H1 (cell line): ENCODE measurements at places on chromosomes 2 and 18. TPM values are rescaled to one million over a fixed set of nuclear protein-coding genes. Genes with fewer than 3 reads are reported as not detected.

The AGPS gene
- 57.8 and 60.0 TPM in 2 replicates for total RNA-seq

The ABCA12 gene
- not detected in 2 replicates for total RNA-seq

The TEKT4 gene
- total RNA-seq: not detected in 2 replicates

The MSH6 gene
- total RNA-seq: 289 and 301 TPM in 2 replicates

The MYO1B gene
- total RNA-seq: 55.5 and 61.2 TPM in 2 replicates

The TEX44 gene
- total RNA-seq: not detected in 2 replicates

The PRKAG3 gene
- total RNA-seq: not detected in 2 replicates

The LRRC30 gene
- not detected in 2 replicates for total RNA-seq

DNA sequence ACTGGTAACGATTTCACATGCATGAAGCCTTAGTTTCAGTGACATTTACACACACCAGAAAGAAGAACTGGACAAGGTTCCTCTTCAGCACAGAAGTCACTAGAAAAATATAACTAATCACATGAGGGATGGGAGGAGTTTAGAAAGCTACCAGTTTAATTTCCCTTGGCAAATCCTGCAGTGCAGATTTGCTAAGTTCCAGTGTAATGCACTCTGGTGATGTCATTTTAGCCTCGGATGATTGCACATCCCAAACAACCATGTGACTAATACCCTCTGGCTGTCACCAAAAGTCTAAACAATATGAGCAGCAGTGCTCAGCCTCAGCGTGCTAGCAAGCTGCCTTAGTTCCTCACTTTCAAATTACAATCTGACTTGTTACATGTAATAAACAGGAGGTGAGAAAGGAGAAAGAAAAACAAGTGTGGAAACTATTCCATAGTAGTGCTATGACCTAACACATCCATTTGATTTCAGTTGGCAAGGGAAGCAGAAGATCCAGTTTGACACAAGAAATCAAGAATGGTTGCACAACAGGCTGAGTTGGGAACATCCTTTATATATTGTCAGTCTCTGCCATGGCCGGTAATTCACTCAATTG, 35.3 kb upstream of the PPP1CB start:
- H3K27me3 ChIP-seq: no peaks in the 10 kb centered on the region
- no peak overlapping the region for H3K4me3 ChIP-seq
- H3K4me1 ChIP-seq: no peaks in the 10 kb centered on the region
- no peak overlapping the region for H3K27ac ChIP-seq

- no peaks in the 10 kb centered on the region for H3K27me3 ChIP-seq
- no peaks in the 10 kb centered on the region for H3K36me3 ChIP-seq
- H3K4me3 ChIP-seq: no peak overlapping the region
Observed at GRCh38 chr18:23451011-23451410, 2.1 kb upstream of the RIOK3 start.

DNA sequence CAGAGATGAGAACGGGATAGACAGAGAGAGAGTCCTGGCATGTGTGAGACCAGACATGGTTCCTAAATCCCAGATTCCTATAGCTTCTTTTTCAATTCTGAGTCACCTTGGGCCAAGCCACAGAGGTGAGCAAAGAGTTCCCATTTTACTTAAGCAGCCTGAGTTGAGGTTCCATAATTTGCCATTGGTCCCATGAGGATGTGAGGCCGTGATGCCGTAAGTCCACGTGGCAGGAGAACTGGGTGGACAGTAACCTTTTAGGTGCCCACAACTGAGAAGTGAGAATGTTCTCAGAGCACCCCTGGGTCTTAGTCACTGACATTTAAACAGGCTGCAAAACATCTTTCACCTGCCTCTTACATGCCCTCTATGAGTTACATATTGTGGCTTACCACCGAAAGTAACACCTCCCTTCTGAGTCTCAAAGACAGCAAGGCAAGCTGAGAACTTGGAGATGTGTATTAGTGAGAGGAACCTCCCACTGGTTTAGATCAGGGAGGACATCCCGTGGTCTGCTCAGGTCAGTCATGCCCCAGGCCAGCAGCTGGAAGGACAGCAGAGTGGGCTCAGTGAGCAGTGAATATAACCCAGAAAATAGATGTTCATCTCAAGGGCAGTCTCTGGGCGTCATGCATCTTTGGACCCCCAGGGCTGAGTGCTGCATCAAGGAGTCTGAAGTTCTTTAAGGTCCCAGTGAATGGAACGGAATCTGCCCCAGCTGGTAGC, 127.9 kb upstream of the LGALSL start:
- H3K4me3 ChIP-seq: no peak overlapping the region
- H3K27me3 ChIP-seq: no peaks in the 10 kb centered on the region
- peaks cover 7% of the 10 kb centered on the region for H3K4me1 ChIP-seq
- peak; percentile 34 for DNase-seq
- H3K27ac ChIP-seq: no peak overlapping the region

DNA sequence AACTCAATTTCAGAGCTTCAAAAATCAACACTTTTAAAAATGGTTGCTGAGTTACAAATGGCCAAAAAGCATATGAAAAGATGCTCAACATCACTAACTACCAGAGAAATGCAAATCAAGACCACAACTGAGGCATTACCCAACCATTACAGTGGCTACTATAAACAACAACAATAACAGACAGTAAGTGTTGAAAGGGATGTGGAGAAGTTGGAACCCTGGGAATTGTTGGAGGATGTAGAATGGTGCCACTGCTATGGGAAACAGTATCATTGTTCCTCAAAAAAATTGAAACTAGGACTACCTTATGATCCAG, 173.3 kb upstream of the SPRED2 start:
- H3K27me3 ChIP-seq: no peaks in the 10 kb centered on the region
- H3K27ac ChIP-seq: no peak overlapping the region
- H3K36me3 ChIP-seq: no peaks in the 10 kb centered on the region

DNA sequence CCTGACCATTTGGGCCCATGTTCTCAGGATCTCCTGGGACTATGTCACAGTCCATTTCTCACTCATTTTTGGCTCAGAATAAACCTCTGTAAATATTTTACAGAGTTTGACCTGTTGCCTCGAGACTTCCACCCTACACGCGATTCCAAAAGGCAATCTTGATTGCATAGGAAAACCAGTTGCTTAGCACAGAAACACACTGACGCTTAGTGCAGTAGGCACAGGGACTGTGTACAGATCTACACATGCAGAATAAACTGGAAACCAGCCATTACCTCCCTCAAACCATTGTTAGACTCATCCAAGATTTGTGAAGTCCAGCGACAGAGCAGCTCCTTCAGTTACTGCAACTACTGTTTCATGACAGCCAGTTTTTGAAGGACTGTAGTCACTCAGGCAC, 73.0 kb downstream of the NCKAP5 start:
- no peaks in the 10 kb centered on the region for H3K36me3 ChIP-seq
- DNase-seq: no peak
- H3K4me3 ChIP-seq: no peak overlapping the region
- H3K27ac ChIP-seq: no peak overlapping the region
- no peaks in the 10 kb centered on the region for H3K27me3 ChIP-seq

DNA sequence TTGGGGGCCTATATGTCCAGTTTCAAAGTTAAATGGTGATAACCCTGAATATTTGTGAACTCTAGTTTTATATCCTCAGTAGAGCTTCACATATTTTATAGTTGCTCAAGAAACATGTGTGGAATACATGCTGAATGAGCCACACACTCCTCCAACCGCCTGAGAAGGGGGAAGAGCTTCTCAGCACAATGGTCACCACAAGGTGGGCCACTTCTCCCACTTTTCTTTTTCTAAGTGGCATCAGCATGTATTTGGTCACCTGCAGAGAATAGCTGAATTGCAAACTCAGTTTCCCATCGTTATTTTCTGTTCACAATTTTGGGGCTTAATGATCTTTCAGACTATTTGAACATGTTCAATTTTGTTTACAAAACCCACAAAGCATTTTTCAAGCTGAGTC, 340.5 kb downstream of the PARD3B start:
- peaks cover 7% of the 10 kb centered on the region; the same call in 1 of the 2 replicates for H3K4me1 ChIP-seq
- H3K4me3 ChIP-seq: no peak overlapping the region
- no peaks in the 10 kb centered on the region for H3K27me3 ChIP-seq
- H3K36me3 ChIP-seq: no peaks in the 10 kb centered on the region
- no peak for DNase-seq

DNA sequence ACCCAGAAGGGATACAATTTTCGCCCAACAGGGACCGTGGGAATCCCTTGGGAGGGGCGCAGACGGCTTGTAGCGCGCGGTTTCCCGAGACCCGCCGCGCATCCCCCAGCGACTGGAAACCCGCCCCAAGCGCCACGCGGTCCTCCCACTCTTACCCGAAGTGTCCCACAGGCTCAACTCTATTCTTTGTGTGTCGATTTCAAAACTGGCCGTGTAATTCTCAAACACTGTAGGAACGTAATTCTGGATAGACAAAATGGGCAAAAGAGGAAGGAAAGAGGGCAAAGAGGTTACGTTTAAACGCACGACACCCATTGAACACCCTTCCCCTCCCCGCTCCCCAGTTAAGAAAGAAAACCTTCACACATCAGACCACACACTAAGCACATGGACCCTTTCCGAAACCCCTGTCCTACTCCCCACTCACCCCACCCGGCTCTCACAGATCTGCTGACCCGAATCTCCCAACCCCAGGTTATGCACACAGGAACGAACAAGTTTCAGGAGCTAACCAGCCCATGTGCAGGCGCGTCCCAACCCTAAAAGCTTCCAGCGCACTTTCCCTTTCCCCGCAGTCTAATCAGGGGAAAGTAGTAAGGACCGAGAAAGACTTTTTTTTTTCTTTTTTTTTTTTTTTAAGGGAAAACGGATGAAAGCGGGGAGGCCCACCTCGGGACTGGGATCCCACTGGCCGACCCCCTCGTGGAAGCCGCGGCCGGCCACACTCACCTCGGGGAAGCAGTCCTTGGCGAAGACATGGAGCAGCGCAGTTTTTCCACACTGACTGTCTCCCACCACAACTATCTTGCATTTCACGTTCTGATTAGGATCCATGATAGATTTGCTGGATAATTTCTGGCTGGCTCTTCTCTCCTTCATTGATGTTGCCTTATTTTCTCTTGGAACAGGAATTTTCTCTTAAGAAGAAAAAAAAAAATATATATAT, 655 bp downstream of the RND3 start:
- H3K36me3 ChIP-seq: no peaks in the 10 kb centered on the region; the same call in 1 of the 2 replicates
- H3K27me3 ChIP-seq: no peaks in the 10 kb centered on the region
- H3K27ac ChIP-seq: no peak overlapping the region
- DNase-seq: no peak
- peak overlapping the region; percentile 69 for H3K4me3 ChIP-seq
- peaks cover 10% of the 10 kb centered on the region for H3K4me1 ChIP-seq

- no peak for DNase-seq
- no peaks in the 10 kb centered on the region for H3K27me3 ChIP-seq
- H3K27ac ChIP-seq: no peak overlapping the region
Observed at GRCh38 chr2:26359886-26360473, 13.4 kb upstream of the ADGRF3 start.

- no peaks in the 10 kb centered on the region for H3K27me3 ChIP-seq
- DNase-seq: no peak
- no peak overlapping the region for H3K4me3 ChIP-seq
- H3K36me3 ChIP-seq: no peaks in the 10 kb centered on the region
Observed at GRCh38 chr2:177577075-177577474, 184.5 kb downstream of the AGPS start.

DNA sequence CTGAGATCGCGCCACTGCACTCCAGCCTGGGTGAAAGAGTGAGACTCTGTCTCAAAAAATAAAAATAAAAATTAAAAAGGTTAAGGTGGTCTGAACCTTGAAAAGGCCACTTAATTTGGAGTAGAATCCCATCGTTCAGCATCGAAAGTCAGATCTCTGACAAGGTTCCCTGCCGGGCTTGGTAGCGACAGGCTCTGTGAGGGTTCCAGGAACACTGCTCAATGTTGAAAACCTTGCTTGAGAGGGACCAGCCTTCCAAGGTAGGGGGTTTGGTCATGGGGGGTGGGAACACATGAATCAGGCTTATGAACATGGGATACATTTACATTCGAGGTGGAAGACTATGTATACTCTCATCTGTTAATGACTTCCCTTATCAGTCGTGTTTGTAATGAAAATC, 232.2 kb downstream of the FHOD3 start:
- no peak for DNase-seq
- no peak overlapping the region for H3K27ac ChIP-seq
- no peaks in the 10 kb centered on the region; the same call in 1 of the 2 replicates for H3K4me1 ChIP-seq
- H3K27me3 ChIP-seq: no peaks in the 10 kb centered on the region
- H3K4me3 ChIP-seq: no peak overlapping the region

DNA sequence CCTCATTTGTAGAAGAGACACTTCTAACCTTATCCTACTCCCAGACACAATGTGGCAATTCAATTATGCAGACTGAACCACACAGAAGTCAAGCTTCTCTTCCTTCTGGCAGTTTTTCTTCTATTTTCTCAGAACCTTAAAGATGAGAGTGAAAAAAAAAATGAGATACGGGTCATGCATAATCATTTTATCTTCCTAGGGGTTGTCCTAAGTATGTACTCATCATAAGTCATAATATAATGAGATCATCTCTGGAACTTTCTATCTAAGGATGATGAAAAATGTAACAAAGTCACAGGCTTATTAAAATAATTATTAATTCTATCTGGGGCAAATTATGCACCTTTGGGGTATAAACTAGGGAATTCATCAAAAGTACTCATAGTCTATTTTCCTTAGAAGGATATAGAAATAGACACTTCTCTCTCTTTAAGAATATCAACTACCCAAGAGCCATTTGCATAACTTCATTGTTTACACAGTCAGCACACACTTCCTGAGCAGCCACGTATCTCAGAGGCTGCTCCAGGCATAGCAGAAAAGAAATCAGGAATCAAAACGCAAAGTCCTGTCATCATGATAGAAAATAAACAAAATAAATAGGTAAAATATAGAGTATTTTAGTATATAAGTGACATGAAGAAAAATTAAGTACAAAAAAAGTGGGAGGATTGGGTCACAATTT, 345.9 kb upstream of the SPHKAP start:
- no peak for DNase-seq
- no peaks in the 10 kb centered on the region for H3K36me3 ChIP-seq
- H3K4me3 ChIP-seq: no peak overlapping the region
- no peak overlapping the region for H3K27ac ChIP-seq

- H3K4me3 ChIP-seq: no peak overlapping the region
- H3K4me1 ChIP-seq: peaks cover 23% of the 10 kb centered on the region
- no peak overlapping the region for H3K27ac ChIP-seq
- no peaks in the 10 kb centered on the region for H3K36me3 ChIP-seq
- H3K27me3 ChIP-seq: peaks cover 2% of the 10 kb centered on the region; the same call in 1 of the 2 replicates
Observed at GRCh38 chr2:883803-884748, 66.6 kb upstream of the SNTG2 start.

GRCh38 chr2:217085543-217085942, 225.7 kb upstream of the TNP1 start:
- no peak overlapping the region for H3K4me3 ChIP-seq
- H3K36me3 ChIP-seq: no peaks in the 10 kb centered on the region
- no peak for DNase-seq
- H3K4me1 ChIP-seq: no peaks in the 10 kb centered on the region

GRCh38 chr2:232076736-232077135, 115.2 kb downstream of the DIS3L2 start:
- H3K4me3 ChIP-seq: no peak overlapping the region
- no peaks in the 10 kb centered on the region for H3K36me3 ChIP-seq
- H3K27me3 ChIP-seq: no peaks in the 10 kb centered on the region
- no peak overlapping the region for H3K27ac ChIP-seq

- H3K27ac ChIP-seq: no peak overlapping the region
- no peaks in the 10 kb centered on the region for H3K27me3 ChIP-seq
- no peaks in the 10 kb centered on the region for H3K36me3 ChIP-seq
- no peak for DNase-seq
- H3K4me1 ChIP-seq: no peaks in the 10 kb centered on the region
Observed at GRCh38 chr18:75391279-75392225, 36.0 kb downstream of the SMIM21 start.
